ENCODE measurements at places on chromosomes 11 and 22. TPM values are rescaled to one million over a fixed set of nuclear protein-coding genes. Genes with fewer than 3 reads are reported as not detected.

OR2AG1 gene
- total RNA-seq: not detected

FGF4 gene
- total RNA-seq: not detected

APOL4 gene
- total RNA-seq: under 0.01 TPM

FOLR1 gene
- total RNA-seq: 1.3 TPM

HTR3B gene
- total RNA-seq: not detected

SHANK3 gene
- total RNA-seq: 0.90 TPM

LRRC4C gene
- not detected for total RNA-seq

ENTHD1 gene
- not detected for total RNA-seq

RNF121 gene
- 32.6 TPM for total RNA-seq

SLC39A13 gene
- total RNA-seq: 12.3 TPM

B4GALNT4 gene
- total RNA-seq: 10.8 TPM

HEPHL1 gene
- total RNA-seq: 0.51 TPM

MS4A4E gene
- not detected for total RNA-seq

OR52A1 gene
- total RNA-seq: not detected

GPR83 gene
- under 0.01 TPM for total RNA-seq

KREMEN1 gene
- total RNA-seq: 5.8 TPM

CALCA gene
- total RNA-seq: not detected

OR52E5 gene
- total RNA-seq: not detected

MS4A3 gene
- not detected for total RNA-seq

TESMIN gene
- total RNA-seq: 1.4 TPM

GRAMD1B gene
- total RNA-seq: 1.4 TPM

Measured in bronchial epithelial cell (primary cell).